Activated naive CD8-positive, alpha-beta T cell treated with anti-CD3 and anti-CD28 coated beads, Interleukin-2, amount 10 ng/mL, durations not matched to agents 7 days and 5 days (primary cell): ENCODE measurements at places on chromosomes 12 and 14. TPM values are rescaled to one million over a fixed set of nuclear protein-coding genes. Genes with fewer than 3 reads are reported as not detected.

DNA sequence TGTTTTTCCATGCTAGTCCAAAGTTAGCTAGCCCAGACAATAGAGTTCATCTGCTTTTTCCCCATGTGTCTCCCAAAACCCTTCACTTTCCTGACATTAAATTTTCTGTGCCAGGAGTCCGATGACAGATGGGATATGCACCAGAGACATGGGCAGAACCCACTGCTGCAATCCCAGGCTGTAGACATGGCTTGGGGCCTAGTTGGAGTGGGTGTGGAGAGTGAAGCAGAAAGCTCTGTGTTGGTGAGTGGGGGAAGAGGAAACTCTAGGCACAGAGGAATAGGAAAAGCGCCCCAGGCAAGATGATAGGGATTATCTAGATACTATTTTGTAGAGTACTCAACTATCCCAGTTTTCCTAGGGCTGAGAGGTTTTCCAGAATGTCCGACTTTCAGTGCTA is 4.8 kb upstream of the KRT74 start:
- no peak for DNase-seq

Gene PPP4R4
- 0.57 TPM for total RNA-seq

DNA sequence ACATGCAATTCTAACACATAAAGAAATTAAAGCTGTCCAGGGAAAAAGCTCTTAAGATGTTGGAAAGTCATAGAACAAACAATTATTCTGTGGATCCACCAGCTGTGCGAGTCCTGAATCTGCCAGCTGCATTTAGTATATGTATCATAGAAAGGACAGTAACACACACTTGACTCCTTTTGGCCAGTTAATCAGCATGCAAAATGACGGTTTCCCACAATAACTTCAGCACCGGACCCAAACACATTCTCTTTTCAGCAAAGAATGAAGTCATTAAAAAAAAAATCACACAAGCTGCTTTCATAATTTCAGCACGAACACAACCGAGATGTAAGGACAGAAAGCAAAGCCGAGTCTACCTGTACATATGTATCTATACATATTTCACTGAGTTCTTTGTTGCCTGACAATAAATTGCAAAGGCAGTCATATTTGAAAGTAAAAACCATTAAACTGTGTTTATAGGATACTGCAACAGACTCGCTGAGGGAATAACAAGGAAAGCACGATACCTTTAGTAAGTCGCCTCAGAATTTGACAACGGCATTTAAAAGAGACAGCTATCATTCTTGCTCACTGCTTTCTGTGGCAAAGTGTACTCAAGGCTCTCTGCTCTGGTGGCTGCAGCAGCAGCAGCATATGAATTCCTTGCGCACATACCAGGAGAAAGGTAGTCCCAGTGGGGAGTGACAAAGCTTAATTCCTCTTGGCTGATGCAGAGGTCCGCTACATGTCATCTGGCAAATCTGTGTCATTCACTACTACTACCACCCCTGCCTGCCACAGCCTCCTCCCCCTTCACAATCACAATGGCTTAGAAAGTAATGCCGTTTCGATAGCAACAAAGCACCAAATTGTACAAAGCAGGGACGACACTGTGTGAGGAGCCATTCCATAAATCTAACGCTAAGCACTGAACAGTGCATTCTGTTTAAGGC is at the start of gene GRIP1:
Gene GRIP1 (minus strand): TSS at position 739 of the 938 bp plus-strand sequence. CDS start 172 bp downstream, at position 567.
- no peak for DNase-seq

- no peak for DNase-seq
Measured at GRCh38 chr12:111556676-111557075, 42.4 kb downstream of the ATXN2 start.

- DNase-seq: no peak
Measured at GRCh38 chr14:90599748-90600507, 203.1 kb downstream of the CALM1 start.

GRCh38 chr14:102690509-102691286 is 86.6 kb upstream of the TRAF3 start:
- DNase-seq: no peak

DNA sequence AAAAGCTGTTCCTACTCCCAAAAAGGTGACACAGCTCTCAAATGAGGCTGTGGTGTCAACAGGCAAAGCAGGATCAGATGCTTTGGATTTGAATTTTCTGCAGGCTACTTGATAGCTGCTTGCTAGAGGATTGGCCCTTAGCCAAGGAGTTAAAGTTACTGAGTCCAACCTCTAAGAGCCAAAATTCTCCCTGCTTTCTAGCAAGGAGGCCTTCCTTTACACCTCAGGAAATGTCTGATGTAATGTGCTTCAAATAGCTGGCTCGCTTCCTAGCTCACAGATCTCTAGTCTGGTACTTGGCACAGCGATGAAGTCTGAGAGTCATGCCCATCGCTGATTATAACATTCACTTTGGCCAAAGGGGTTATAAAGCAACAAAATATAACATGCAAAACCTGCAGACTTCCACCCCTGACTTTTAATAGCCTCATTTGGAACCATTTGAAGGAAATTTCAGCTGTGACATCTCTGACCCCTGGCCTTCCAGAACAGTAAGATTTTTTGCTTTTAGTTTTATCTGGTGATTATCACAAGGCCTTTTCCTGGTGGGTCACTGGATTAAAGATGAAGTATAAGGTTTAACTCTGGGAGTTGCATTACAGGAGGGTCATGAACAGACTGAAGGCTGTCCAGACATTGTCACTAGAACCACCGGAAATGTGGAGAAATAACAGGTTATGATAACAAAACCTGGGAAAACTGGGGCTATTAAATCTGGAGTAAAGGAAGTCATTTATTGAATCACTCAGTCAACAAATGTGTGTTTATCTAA is 189.7 kb downstream of the EPS8 start:
- DNase-seq: no peak

- DNase-seq: peak; percentile 86
Measured at GRCh38 chr12:47773062-47773857, at the start of gene SLC48A1. SLC48A1 (plus strand) TSS chr12:47773238; CDS start chr12:47773305, 67 bp downstream.

DNA sequence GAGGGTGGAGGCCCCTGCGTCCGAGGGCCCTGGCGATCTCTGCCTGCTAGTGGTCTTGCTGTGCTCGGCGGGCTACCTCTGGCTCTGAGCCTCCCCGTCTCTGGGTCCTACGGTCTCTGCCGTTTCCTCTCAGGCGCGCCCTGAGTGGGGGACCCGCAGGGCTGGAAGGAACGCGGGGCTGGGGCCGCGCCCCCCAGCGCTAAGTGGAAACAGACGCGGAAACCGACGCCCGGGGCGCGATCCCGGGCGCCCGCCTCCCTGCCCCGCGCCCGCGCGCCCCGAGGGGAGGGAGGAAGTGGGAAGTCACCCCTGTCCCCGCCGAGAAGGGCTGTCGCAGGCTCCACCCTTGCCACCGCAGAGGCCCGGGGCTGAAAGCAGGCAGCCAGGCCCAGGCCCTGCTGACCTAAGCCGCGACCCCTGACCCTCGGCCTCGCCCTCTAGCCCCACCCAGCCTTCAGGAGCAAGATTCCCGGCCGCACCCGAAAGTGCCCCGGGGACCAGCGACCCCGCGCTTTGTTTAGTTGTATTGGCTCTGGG is 831 bp downstream of the CRIP1 start:
- DNase-seq: peak; percentile 84

Gene PAX9
- total RNA-seq: not detected

DNA sequence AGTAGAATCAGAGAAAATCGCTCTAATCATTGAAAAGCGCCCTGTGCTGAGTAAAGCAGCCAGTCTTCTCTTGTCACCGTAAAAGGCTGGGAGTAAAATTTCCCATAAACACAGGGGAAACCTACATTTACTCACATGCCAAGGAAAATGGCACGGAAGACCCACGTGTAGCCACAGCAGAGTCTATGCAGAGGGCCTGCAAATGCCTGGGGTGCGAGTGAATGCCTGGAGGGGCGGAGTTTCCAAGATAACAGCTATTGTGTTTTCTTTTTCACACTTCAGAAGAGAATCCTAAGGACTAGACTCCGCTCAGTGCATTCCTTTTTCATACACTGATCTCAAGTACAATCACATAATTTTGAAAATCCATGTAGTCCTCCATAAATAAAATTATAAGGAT is 159.9 kb upstream of the FOXN3 start:
- DNase-seq: no peak

DNA sequence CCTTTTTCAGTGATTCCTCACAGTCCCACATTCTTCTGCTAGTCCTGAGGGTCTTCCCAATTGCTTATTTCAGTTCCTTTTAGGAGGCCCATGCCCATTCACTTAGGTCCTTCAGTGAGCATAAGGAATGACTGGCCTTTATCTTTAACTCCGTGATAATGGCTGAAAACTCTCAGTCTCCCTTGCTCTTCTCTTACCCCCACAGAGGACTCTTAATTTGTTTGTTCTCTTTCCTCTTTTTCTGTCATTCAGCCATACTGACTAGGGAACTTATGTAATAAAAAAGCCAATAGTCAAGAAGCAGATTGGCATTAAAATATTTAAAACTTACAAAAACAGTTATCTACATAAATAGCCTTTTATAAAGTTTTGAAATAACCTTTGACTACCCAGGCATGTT is 17.1 kb upstream of the VDR start:
- DNase-seq: no peak

- no peak for DNase-seq
Measured at GRCh38 chr14:97298331-97298730, 501.1 kb downstream of the VRK1 start.

Gene TMCC3
- total RNA-seq: 0.83 TPM

Gene GPR84
- 0.65 TPM for total RNA-seq

Gene ENDOU
- not detected for total RNA-seq

DNA sequence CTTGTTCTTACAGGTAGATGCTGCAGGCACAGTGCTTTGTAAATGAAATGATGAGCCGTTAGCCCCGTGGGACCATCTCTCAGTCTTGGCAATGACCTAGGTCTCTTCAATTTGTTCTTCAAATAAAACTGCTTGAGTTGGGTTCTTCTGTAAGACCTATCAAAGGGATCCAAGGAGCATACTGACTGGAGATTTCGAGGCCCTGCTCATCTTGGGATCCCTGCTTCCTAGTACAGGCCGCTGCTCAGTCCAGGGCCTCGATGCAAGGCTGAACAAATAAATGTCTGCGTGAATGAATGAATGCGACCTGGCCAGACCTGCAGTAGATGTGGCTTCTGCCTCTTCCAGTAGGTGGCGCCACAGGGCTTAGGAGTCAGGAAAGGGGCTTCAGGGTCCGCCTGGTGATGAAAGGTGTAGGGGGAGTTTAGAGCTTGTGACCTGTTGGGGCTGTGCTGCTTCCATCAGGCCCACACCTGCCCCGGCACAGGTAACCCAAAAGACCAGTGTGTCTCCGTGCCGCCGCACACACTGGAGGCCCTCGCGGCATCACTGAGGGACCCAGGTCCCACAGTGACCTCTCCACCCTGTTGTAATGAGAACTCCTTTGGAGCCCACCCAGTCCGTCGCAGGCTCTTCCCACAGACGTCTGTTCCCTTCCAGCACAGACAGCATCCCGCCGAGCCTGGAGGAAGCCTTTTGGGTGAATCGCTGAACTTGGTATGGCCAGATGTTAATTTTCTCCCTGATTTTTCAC is 4.4 kb downstream of the CACNA1C start:
- peak; percentile 62 for DNase-seq

Gene BCL2L2
- total RNA-seq: 5.7 TPM

GRCh38 chr12:77578466-77579220 is 252.1 kb upstream of the NAV3 start:
- no peak for DNase-seq

Gene NKX2-1
- total RNA-seq: not detected

DNA sequence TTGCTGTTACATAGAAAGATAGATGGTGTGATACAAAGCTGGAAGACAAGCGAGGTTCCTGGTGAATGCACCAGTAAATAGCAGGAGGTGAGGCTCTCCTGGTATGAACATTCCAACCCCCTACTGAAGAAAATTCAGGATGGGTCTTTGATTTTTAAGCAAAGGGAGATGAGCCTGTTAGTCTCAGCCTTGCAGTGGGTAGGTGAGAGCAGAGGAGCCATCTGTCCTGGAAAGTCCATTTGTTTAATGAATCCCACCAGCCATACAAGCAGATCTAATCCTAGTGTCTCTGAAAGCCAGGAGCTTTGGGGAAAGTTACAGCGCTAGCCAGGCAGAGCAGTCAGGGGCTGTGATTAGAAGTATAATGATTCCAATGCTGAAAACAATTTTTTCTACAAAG is 234.8 kb upstream of the FOXN3 start:
- DNase-seq: no peak

DNA sequence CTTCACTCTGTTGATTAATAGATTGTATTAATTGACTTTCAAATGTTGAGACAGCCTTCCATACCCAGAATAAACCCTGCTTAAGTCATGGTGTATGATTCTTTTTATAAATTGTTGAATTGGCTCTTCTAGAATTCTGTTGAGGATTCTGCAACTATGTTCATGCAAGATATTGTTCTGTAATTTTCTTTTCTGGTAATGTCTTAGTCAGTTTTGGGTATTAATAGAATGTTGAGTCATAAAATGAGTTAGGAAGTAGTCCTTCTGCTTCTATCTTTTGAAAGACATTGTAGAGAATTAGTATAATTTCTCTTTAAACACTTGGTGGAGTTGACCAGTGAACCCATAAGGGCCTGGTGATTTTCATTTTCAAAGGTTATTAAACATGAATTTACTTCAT is 958.9 kb downstream of the LRFN5 start:
- DNase-seq: no peak

GRCh38 chr12:68482660-68483059 is 128.0 kb upstream of the RAP1B start:
- DNase-seq: no peak

DNA sequence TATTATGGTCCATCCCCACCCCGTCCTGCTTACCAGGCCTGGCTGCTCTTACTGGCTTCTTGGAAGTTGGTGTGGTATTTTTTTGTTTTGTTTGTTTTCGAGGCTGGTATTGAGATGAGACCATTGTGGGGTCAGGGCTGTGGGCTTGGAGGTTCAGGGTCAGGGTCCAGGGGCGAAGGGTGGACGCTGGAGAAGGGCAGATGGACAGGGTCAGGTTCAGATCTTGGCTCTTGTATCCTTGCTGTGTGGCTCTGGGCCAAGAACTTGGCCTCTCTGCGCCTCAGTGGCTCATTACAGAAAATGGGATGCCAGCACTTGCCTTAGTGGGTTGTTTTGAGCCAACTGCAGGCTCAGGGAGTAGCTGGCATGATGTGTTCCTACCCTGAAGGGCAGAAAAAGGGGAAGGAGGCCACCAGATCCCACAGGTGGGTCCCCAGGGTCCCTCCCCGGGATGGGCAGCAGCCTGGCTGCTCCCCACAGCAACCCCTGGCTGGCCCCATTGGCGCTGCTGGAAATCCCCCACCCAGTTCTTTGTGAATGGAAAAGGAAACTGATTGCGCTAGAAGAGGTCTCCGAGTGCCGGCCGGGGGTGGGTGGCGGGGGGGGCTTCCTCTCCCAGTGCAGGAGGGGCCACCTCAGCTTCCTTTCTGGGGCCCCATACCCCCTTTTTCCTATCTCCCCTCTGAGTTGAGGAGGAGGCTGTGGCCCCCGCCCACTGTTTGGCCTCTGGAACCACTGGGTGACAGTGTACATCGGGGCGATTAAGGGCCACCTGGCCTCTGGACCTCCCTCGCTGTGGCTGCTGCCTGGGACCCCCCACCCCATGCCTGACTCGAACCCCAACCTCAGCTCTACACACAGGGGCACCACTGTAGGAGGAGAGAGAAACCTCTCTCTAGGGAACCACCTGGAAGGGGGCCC is 25.0 kb downstream of the SH2B3 start:
- DNase-seq: peak; percentile 70

DNA sequence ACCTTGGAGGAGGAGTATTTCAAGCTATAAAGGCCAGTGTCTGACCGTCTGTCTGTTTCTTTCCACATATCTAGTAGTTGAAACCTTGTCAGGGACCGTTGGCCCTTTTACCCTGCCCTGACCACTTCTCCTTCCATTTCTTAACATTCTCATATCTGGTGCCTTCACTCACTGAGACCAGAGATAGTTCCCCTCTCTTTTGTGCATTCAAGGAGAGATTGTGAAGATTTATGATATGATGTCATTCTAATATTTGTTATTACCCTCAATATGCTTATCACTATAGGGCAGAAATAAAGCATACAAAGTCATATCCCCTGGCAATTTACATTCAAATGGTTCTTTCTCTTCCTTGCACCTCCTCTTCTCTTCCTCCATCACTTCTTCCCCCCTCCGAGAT is 83.3 kb downstream of the PLXNC1 start:
- no peak for DNase-seq
